ENCODE measurements at places on chromosomes 2 and 18.

DNA sequence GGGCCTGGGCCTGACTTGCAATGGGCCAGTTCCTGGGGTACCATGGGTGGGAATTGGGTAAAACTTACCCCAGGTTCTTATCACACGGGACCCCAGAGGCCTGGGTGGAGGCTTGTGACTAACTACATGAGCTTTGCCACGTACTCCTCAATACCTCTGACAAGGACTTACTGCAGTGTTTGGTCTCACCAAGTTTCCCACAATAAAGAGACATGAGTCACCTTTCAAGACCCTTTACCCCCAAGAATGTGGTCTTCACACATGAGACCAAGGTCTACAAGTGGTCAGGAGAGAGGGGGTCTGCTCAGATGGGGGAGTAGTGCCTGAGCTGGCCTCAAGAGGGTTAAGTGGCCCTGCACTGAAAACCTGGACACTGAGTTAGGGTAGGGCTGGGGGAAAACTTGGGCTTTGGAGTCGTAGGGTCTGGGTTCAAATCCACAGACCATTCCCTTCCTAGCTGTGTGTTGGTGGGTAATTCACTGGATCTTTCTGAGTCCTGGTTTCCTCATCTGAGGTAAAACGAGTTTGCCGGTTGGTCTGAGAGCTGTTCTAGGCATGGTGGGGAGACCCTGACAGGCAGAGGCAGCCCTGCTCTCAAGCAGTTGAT, 2.0 kb upstream of the GNLY start:
- DNase-seq = no peak

- no peak for DNase-seq
Observed at GRCh38 chr2:127609818-127610217, 36.1 kb upstream of the GPR17 start.

GRCh38 chr2:182636699-182637098, 79.4 kb upstream of the DNAJC10 start:
- DNase-seq = no peak

- DNase-seq = no peak
Observed at GRCh38 chr18:765764-766549, 46.1 kb downstream of the YES1 start.

- DNase-seq = no peak
Observed at GRCh38 chr2:74007121-74007520, 22.4 kb downstream of the TET3 start.

- no peak for DNase-seq
Observed at GRCh38 chr2:216984937-216985336, 125.1 kb upstream of the TNP1 start.

GRCh38 chr2:145919477-145919876, 1399.6 kb upstream of the ZEB2 start:
- DNase-seq = no peak

DNA sequence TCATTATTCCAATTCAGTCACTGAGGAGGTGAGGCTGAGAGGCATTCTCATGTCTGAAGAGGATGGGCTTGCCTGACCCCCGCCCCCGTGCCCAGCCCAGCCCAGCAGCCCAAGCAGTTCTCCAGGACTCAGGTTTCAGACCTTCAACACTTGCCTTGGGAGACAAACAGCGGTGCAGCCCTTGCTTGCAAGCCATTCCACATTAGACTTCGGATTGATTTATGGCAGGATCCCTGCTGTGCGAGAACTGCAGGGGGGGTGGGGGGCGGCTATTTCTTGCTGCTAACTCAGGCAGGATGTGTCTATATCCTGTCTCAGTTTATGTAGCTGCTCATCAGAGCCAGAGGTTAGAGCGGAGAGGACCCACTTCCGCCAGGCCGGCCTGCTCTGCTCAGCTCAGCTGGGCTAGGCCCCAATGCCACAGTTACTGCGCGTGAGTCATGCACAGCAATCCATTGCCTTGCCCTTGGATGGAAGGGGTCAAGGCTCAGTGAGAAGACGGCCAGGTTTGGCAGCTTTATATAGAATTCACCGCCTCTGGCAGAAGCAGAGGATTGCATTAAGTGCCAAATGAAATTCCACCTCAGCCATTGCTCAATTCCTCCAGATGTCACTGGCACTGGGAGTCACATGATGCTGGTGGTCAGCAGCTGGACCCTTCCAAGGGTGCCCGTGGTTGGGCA, 1.8 kb downstream of the GYPC start:
- peak; percentile 89 for DNase-seq

DNA sequence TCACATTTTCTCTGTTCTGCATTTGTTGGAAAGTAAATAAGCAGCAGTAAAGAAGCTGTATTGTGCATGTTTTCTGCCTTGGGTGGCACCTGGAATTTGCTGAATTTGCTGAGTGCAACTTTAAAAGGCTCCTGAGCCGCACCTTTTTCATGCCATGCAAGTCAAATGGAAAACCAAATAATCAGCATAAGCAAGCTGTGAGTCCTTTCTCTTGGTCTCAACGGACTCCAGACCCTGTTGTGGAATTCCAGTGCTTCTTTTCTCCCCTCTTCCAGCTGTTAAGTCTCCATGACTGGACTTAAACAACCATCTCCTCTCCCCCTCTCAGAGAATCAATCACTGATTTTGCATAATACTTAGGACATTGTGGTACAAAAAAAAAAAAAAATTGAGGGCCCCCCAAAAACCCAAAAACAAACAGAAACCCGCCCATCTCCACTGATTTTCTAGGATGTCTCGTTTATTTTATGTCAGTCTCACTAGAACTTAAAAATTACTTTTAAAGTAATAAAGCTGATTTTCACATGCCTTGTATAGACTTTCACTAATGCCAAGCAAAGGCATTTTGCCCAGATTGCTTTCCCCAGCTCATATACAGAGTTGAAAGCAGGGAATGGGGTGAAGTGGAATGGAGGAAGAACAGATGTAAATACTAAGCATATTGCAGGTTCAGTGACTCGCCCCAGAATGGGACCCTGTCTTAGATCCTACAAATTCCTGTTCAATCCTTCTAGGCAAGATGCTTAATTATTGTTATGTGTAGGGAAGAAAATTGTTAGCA, 5.1 kb upstream of the CETN1 start:
- DNase-seq = no peak

DNA sequence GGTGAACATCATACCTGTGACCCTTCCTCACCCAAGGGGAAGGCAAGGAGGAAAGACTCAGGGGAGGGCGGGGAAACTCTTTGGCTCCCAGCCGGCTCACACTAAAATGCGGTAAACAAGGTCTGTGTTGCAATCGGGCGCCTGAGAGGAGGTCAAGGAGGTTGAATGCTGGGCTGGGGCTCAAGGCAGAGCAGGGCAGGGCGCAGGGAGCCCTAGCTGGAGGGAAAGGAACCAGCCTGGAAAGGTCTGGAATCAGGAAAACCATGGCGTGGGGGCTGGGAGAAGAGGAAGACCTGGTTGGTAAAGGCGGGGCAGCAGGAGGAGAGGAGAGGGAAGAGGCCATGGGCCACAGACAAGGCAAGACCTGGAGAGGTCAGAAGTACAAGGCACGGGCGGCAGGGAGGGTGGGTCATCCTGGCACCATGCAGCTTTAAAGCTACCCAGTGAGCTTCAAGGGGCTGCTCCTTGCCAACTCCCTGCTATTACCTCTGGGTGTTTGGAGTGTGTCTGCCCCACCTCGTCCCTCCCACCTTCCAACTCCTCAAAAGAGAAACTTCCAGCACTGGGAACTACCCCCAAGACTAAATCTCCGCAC, 4.8 kb upstream of the TMEM37 start:
- no peak for DNase-seq

DNA sequence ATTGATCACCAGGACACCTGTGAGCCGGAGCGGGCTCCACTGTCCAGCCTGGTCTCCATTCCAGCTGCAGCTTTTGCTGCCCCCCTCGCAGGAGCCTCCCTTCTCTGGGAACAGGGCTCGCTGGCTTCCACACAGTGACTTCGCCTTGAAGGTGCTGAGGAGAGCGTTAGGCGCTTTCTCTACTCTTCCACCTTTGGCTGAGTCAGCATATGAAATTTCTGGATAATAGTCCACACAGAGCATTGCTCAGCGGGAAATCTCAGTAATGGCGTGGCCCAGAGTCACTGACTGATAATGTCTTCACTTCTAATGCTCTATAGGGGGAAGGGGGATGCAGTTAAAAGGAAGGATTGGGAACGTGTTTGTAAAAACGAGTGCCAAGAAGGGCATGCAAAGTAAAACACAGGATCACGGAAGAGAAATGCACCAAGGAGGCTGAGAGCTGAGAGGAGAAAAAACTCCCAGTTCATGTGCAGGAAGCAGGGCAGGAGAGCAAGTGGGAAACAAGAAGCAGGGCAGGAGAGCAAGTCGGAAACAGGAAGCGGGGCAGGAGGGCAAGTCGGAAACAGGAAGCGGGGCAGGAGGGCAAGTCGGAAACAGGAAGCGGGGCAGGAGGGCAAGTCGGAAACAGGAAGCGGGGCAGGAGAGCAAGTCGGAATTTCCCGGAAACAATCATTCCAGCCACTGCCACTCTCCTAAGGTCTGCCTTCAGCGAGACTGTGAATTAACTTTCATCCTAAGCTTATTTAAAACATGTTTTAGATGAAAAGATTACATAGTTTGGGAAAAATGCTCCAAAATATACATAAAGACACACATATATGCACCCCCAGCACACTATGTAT, 77.7 kb downstream of the MYT1L start:
- no peak for DNase-seq

DNA sequence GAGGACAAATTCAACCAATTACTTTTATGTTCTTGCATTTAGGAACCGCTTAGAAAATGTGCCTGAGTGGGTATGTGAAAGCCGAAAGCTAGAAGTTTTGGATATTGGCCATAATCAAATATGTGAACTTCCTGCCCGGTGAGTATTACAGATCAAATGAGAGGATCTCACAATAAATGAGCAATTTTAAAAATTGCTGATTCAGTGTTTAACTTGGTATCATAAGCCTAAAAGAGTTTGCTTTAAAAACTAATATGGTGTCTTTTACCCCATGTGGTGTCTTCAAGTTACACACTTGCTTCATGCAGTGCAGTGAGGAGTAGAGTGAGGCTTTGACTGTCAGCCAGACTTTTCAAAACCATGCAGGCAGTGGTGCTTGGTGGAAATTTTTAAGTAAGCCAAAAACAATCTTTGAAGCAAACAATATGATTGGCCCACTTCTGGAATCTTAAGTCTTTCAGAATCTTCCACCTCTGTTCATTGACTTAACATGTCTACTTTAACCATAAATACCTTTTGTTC, 199.6 kb downstream of the PHLPP1 start:
- no peak for DNase-seq

- no peak for DNase-seq
Observed at GRCh38 chr2:46067501-46068305, 229.5 kb upstream of the EPAS1 start.

DNA sequence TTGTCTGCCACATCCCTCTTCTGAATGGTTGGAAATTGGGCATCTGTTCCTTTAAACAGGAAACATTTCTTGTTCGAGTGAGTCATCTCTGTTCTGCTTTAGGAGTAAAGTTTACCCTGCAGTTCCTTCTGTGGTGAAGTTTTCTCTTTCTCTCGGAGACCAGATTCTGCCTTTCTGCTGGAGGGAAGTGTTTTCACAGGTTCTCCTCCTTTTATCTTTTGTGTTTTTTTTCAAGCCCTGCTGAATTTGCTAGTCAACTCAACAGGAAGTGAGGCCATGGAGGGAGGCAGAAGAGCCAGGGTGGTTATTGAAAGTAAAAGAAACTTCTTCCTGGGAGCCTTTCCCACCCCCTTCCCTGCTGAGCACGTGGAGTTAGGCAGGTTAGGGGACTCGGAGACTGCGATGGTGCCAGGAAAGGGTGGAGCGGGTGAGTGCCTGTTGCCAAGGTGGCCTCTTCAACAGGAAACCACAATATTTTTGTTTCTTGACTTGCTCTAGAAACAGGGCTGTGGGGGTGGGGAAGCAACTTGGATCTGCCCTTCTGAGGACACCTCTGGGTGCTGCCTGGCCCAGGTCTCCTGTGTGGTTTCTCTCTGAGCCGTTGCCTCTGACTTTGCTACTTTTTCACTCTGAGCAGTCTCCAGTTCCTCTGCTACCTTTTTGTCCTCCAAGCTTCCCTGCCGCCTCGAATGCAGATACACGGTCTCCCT, 2.2 kb upstream of the CASP8 start:
- peak; percentile 89 for DNase-seq

GRCh38 chr2:100283724-100284501, 38.4 kb downstream of the LONRF2 start:
- no peak for DNase-seq

GRCh38 chr18:32776561-32776960, 3.7 kb upstream of the KLHL14 start:
- DNase-seq = no peak

DNA sequence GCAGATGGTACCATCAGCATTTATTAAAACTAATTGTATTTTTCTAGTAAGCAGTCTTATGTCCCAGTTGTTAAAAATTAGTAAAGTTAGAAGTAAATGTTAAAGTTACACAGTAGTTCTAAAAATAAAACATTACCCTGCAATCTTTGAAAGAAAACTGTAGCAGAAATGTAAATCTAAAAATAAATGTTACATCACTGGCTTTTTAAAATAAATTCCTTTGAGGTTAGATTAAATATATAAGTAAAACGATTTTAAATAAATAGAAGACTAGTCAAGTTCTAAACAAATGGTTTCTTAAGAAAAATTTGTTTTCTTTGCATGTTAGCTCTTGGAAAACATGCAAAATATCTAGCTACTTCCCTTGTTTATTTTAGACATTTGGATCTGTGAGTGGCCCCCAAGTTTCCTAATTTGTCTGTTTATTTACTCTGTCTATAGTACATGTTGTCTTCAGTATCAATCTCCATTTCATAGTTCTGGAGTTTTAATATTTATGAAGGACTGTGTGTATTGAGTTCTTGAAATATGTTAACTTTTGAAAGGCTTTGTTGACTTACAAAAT, 58.2 kb downstream of the GLS start:
- DNase-seq = no peak

GRCh38 chr2:146867477-146867986, 977.3 kb upstream of the ACVR2A start:
- no peak for DNase-seq

DNA sequence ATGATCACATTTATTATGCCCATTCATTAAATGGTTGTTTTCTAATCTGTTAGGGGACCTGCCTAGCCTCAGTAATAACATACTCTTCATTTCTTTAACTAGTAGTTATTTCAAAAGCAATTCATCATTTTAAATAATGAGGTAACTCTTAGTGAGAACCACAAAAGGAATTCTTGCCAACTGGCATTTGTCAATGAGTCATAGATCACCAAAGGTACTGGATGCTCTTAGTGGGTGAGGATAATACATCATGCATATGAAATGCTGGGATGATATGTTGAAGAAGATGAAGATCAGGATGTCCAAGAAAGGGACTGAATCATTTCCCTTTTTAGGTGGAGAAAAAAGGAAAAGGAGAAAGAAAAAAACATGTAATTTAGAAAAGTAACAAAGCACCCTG, 826.2 kb upstream of the DDX18 start:
- DNase-seq = no peak

GRCh38 chr18:12552879-12553242, 105.0 kb downstream of the SPIRE1 start:
- DNase-seq = no peak

DNA sequence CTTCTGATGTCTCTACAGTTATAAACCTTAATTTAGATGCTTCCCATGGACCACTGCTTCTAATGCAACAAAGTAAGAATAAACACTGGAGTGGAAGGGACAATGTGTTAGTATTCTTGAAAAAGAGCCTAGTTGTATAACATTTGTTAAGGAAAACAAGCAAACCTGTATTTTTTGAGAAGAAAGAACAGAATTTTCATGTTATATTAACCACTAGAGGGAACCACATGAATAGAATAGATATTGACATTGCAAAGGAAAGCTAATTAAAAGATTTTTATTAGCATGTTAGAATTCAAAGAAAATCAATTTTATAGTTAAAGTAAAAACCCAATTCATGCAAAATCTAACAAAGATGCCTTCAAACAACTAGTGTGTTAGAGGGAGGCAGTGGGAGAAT, 151.2 kb upstream of the BARD1 start:
- DNase-seq = no peak

Measured in AML-193 (cell line).